ENCODE measurements at places on chromosomes 4 and X. TPM values are rescaled to one million over a fixed set of nuclear protein-coding genes. Genes with fewer than 3 reads are reported as not detected.

Gene ARR3
- not detected for total RNA-seq

Gene CXCL6
- not detected for total RNA-seq

Gene SH3TC1
- 14.0 TPM for total RNA-seq

Gene CCSER1
- not detected for total RNA-seq

Gene IGBP1
- total RNA-seq: 69.2 TPM

Gene FAT1
- 153 TPM for total RNA-seq

Gene HPGDS
- not detected for total RNA-seq

Gene TAF1
- total RNA-seq: 19.0 TPM

Gene FAM47A
- not detected for total RNA-seq

Gene CDKN2AIP
- total RNA-seq: 8.9 TPM

Gene MRPL1
- 17.0 TPM for total RNA-seq

Gene APOOL
- 8.4 TPM for total RNA-seq

Gene ADH1C
- not detected for total RNA-seq

Gene ARMCX4
- 0.34 TPM for total RNA-seq

Gene STAP1
- not detected for total RNA-seq

Gene HTRA3
- total RNA-seq: 20.3 TPM

Gene DGKK
- total RNA-seq: not detected

Gene SUPT20HL1
- not detected for total RNA-seq

Gene RNF212
- 1.6 TPM for total RNA-seq

Gene NAA11
- total RNA-seq: not detected

Gene SERTM2
- not detected for total RNA-seq

Gene NDNF
- not detected for total RNA-seq

Gene VCX2
- not detected for total RNA-seq

Gene SLC2A9
- total RNA-seq: 0.39 TPM

Gene STPG2
- not detected for total RNA-seq

Gene DCAF8L2
- total RNA-seq: not detected

Gene MPC1L
- total RNA-seq: not detected

Gene FOXR2
- not detected for total RNA-seq

Gene ABRAXAS1
- 7.8 TPM for total RNA-seq

Gene CENPVL3
- 0.14 TPM for total RNA-seq
